ENCODE measurements at places on chromosomes 3 and 15.

DNA sequence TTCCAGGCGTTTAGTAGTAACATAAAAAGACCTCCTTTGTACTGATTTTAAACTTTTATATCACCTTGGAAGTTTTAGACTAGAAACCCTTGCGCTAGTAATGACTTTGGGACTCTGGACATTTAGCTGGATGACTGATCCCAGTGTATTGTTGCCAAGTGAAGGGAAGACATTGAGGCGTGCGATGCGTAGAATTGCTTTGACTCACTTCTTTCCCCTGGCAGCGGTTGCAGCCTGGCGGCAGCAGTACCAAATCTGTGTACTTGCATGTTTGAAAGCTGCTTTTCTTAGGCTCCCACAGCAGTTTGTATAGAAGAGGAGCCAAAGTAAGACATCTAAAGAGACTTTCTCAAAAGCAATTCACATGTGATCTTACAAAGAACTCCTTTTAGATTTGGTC is 151.6 kb downstream of the BBX start:
- DNase-seq, result no peak

DNA sequence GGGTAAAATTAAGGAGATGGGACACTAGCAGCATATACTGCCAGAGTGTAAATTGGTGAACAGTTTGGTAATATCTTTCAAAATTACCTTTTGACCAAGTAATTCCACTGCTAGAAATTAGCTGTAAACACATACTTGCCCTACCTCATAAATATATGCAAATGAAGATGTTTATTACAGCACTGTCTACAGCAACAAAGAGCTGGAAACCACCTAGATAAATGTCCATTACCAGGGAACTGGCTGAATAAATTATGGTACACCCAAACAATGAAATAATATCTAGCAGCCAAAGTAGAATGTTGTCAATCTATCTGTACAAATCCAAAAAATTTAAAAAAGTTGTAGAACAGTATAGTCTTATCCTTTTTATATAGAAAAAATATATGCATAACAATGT is 105.9 kb upstream of the FAM3D start:
- no peak for DNase-seq

DNA sequence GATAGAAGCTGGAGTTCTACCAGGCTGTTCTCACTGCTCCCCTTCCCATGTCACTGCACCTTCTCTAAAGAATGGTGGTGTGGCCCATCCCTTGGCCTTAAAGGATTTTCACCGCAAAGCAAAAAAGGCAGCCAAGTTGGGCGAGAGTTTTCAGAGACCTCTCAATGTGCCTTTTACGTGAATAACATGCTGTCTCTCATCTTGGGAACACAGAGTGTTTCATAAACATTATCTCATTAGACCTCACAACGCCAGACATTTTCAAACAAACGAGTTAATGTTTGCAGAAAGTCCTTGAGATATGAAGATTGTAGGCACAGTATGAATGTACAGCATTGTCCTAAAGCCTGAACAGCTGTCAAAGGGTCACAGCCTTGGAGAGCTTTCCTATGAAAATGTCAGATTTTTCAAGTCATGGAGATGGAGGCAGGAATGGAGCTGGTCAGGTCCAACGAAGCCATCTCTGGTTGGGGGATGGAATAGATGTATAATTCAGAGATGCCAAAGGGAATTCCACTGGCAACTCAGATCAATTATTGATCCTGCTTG is 21.3 kb downstream of the TM4SF1 start:
- DNase-seq, result no peak

GRCh38 chr3:2099028-2099671 is 484 bp downstream of the CNTN4 start:
- DNase-seq, result no peak

GRCh38 chr3:160478338-160478737 is 28.8 kb upstream of the TRIM59 start:
- no peak for DNase-seq

DNA sequence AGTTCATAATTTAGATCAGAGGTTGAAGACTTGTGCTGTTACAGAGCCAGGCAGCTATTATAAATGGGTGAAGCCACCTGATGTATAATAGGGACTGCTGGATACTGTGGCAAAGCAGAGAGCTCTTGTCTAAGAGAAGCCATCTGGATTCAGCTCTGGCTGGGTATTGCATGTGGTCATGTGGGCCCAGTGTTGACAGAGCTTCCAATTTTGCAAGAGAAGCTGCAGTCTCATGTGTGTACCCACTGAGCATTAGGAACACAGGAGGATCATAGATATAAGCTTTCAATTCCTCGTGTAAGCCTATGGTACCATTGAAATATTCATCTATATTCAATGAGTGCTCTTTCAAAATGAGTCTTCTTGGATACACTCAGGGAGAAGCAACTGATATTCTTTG is 303.9 kb upstream of the SLCO3A1 start:
- no peak for DNase-seq

Data from activated effector memory CD4-positive, alpha-beta T cell treated with anti-CD3 and anti-CD28 coated beads, Interleukin-2, amount 50 U/mL, for 16 hours (primary cell).